Right atrium auricular region (tissue), 2 donors: ENCODE measurements at places on chromosomes 7 and 10. TPM values are rescaled to one million over a fixed set of nuclear protein-coding genes. Genes with fewer than 3 reads are reported as not detected.

GRCh38 chr7:157279741-157280215 is 57.0 kb upstream of the DNAJB6 start:
- no peak for DNase-seq

DNA sequence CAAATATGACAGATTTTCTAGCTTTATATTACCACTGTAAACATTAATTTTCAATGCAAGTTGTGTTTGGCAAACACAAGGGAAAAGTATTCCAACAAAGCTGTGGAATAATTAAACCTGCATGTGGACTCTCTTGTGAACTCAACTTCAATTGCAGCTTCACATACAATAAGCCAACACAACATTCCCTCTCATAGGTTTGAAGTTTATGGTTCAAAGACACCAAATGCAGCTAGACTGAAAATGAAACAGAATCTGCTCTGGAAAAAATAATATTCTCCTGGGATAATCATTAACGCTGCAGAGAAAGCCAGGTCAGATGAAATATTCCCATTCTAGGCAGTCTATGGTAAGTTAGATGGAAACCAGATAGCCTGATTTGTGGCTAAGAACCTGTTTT is 105.8 kb upstream of the VIPR2 start:
- DNase-seq = no peak

DNA sequence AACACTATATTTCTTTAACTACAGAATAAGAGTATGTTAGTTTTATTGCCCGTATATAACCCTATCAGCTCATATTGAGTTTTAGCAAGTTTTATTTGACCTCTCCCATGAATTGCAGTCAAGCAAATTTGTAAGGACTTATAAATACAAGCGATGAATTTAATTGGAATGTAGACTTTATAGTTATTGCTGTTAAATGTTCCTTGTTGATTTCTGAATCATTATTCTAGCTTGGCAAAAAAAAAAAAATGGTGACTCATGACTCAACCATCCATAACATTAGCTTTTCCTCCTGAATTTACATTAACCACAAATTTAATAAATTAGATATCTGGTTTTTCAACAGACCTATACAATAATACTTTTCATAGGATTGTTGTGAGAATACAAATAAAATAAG is 334.0 kb upstream of the LRRTM3 start:
- no peak for DNase-seq

KEL gene
- total RNA-seq = not detected

DNA sequence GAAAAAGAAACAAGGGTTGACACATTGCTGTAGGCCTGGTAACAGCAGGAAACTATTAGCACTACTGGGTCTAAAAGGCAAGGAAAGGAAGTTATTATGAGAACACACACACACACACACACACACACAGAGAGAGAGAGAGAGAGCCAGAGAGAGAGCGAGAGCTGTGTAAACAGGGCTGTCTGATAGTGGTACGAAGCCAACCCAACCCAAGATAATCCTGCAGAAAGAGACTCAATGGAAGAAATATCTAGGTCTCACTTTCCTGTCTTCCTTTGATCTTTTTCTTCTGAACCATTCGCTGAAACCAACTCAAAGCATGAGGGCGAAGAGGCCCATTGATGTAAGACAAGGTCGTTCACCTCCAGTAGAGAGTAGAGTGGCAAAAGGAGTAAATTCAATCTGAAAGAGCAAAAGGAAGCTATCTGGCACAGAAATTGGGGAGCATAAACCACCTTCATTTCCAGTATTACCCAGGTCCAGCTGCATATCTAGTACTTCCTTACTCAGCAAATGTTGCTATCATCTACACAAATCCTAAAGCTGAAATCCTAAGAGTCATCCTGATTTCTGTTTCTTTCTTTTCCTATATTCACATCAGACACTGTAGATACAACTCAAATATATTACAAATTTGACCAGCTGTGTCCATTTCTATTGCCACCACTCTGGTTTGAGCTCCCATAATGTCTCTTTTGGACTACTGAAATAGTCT is 110.2 kb downstream of the TMEM26 start:
- DNase-seq = no peak

SND1 gene
- 77.6 TPM for total RNA-seq

HTR7 gene
- total RNA-seq = 0.31 TPM

CYP26C1 gene
- total RNA-seq = not detected

URGCP gene
- total RNA-seq = 26.4 TPM

DNA sequence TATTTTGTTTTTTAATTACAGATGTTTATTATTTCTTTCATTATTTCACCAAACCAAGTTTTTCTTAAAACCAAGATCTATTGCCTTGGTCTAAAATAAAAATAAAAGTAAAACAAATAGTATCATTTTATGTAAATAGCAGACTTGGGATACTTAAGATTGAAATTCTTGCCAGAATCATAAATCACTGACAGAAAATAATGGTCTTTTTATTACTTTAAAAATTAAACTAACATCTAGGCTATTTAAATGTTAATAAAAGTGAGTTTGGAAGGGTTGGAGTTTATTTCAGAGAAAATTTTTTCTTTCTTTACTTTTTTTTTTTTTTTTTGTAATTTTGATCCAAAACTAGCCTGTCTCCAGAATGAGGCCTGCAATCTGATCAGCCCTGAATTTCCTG is 568.0 kb upstream of the IGFBP3 start:
- no peak for DNase-seq

GRCh38 chr7:25167262-25167843 is 42.3 kb upstream of the CYCS start:
- no peak for DNase-seq

- no peak for DNase-seq
Observed at GRCh38 chr7:132777414-132777813, 201.1 kb upstream of the PLXNA4 start.

ADCY1 gene
- total RNA-seq = 2.4 TPM

DNA sequence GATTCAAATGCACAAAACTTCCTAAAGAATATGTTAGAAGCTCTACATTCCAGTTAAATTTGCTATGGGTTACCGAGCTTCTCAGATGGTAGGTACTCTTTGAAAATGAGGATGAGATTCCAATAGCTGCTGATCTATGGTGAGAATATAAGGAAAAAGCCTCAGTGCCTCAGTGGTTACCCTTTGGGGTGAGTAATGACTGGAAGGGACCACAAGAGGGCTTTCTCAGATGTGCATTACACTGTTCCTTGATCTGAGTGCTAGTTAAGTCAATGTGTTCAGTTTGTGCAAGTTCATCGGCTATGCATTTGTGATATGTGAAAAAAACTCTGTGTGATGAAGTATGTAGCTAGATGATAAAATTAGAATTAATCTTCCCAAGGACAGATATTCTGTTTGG is 3.5 kb downstream of the NRCAM start:
- no peak for DNase-seq

DNA sequence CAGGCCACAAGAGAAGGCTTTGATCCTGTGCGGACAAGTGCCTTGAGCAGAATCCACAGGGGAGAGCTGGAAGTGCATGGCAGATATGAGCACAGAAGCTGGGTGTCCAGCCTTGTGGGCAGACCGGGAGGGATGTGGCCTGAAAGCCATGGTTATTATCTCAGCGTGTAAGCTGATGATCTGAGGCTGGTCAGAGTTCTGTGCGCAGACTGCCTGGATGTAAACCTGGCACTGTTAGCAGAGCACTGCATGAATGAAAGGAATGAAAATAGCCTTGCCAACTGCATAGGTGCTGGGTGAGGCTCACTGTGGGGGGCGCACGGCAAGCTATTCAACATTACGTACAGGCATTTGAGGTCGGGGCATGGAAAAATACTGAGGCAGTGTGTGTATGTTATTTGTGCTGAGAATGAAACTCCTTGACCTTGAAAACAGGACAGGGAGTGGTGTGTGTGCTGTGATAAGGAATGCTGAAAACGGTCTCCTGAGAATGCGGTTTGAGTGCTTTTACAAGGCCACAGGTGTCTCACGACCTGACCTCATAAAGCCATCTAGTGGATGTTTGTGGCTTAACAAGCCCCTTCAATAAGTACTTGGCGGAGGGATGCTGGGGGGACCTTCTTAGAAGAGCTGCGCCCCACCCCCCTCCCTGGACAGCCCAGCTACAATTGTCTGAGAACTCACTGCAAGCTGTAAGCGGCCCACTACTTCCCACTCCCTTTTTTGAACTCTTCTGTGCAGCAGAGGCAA is 18.7 kb downstream of the AKR1C1 start:
- DNase-seq = peak; percentile 70

DNMBP gene
- 8.2 TPM for total RNA-seq

OR6B1 gene
- not detected for total RNA-seq

DPY19L1 gene
- total RNA-seq = 19.5 TPM

DNA sequence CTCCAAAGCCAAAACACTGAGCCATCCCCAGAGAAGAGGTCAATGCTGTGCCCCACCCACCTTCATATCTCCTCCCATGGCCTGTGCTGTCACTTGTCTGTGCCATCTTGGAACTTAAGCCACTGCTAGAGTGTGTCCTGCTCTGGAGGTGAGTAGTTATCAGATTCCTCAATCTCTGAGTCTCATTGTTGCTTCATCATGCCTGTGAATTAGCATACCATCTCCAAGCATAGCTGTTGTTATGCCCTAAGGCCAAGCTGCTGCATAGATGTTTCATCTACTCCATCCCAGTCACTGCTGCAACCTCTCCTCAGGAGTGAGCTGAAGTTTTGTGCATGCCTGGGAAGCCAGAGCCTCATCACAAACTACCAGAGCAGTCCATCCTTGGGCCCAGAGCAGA is 349.0 kb downstream of the ZWINT start:
- DNase-seq = no peak

VSTM4 gene
- total RNA-seq = 22.7 TPM

DNA sequence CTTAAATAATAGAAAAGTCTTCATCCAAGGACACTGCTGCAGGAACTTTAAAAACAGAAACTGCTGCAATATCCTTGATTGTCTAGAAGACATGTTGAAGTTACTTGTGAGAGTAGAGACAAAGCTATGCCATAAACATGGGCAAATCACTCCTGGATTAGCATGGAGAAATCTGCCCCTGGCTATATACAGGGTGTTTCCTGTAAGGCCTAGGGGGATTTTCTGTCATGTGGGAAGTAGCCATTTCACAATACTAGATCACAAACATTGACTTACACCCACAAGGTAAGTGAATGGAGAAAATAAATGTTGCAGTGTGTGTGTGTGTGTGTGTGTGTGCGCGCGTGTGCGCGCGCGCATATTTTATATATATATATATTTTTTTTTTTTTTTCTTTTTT is 35.2 kb upstream of the PDK4 start:
- no peak for DNase-seq

UPK3B gene
- 78.8 TPM for total RNA-seq

ANXA8L1 gene
- total RNA-seq = 12.5 TPM

GRCh38 chr7:19020062-19020461 is 97.4 kb downstream of the TWIST1 start:
- no peak for DNase-seq

GRCh38 chr10:49360271-49361177 is 35.4 kb downstream of the DRGX start:
- DNase-seq = no peak

GRCh38 chr10:58063861-58064480 is 203.7 kb downstream of the IPMK start:
- no peak for DNase-seq

DNA sequence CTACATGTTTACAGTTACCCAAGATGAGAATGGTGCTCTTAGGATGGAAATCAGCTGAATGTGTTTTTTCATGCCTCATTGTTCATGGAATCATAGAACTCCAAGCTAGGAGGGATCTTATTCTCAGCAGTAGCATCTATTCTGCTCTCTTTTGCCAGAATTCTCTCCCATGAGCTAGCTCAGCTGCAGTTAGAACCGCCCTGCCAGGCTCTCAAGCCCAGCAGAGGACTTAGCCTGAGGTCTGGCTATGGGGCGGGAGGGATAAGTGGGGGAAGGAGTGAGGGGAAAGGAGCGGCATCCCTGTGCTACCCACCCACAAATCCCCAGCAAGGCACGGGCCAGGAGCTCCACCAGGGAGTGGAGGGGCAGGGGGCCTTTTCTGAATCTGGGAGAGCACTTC is 120.7 kb upstream of the PLXNA4 start:
- no peak for DNase-seq

GRCh38 chr10:58359541-58359940 is 24.7 kb downstream of the UBE2D1 start:
- no peak for DNase-seq

AFAP1L2 gene
- total RNA-seq = 6.3 TPM

- no peak for DNase-seq
Observed at GRCh38 chr10:123578721-123579120, 87.4 kb upstream of the GPR26 start.

TLL2 gene
- 0.96 TPM for total RNA-seq
